Activated T-helper 2 cell treated with anti-CD3 and anti-CD28 coated beads, Interferon-gamma antibody, Interleukin-2, Interleukin-4, amounts not matched to agents 10 μg/mL and 5 μg/mL and 100 μg/mL, durations not matched to agents 14 hours and 24 hours and 36 hours (primary cell): ENCODE measurements at places on chromosomes 12 and 14. TPM values are rescaled to one million over a fixed set of nuclear protein-coding genes. Genes with fewer than 3 reads are reported as not detected.

GRCh38 chr12:29754235-29755189 is 29.2 kb downstream of the TMTC1 start:
- H3K4me1 ChIP-seq = peaks cover 1% of the 10 kb centered on the region
- H3K36me3 ChIP-seq = no peaks in the 10 kb centered on the region
- H3K27me3 ChIP-seq = no peaks in the 10 kb centered on the region
- H3K4me3 ChIP-seq = no peak overlapping the region
- DNase-seq = no peak
- H3K27ac ChIP-seq = no peak overlapping the region

GRCh38 chr12:25269701-25270100 is 19.0 kb upstream of the KRAS start:
- H3K4me1 ChIP-seq = peaks cover 5% of the 10 kb centered on the region
- DNase-seq = no peak
- H3K36me3 ChIP-seq = no peaks in the 10 kb centered on the region
- no peak overlapping the region for H3K27ac ChIP-seq
- H3K27me3 ChIP-seq = peaks cover 9% of the 10 kb centered on the region

MMP19 gene
- total RNA-seq = not detected in 2 replicates

GRCh38 chr14:90665321-90666000 is 150.8 kb downstream of the TTC7B start:
- no peaks in the 10 kb centered on the region for H3K4me1 ChIP-seq
- H3K36me3 ChIP-seq = no peaks in the 10 kb centered on the region
- no peak overlapping the region for H3K27ac ChIP-seq
- H3K4me3 ChIP-seq = no peak overlapping the region
- peaks cover under 1% of the 10 kb centered on the region for H3K27me3 ChIP-seq

DNA sequence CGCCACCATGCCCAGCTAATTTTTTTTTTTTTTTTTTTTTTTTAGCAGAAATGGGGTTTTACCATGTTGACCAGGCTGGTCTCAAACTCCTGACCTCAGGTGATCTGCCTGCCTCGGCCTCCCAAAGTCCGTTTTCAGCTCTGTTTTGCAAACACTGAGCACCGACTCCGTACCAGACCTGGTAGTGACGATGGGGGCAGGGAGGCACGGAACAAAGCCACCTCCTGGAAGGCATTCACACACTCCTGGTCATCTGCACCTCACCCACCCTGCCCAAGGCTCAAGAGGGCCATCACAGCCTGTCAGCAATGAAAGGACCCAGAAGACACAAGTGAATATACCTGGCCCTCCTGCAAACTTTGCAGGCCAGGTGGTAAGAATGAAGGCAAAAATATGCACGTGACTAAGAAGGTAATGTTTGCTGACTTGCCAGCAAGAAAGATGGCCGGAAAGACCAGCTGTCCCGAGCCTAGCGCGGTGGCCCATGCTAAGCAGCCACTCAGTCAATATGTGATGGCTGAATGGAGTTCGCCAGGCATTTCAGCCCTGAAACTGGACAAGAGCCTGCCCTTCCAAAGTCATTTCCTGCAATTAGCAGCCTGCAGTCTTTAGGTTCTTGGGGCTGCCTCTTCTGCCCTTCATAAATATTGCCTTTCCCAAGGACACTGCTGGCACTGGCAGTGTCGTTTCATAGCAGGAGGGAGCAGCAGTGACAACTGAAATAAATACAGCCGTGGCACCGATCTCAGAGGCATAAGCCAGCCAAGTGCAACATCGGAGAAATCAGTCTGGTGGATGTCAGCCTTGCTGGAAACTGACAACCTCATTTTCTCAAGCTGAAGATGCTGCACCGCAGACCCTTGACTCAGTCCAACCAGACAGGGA is 17.6 kb downstream of the MMAB start:
- no peak overlapping the region for H3K27ac ChIP-seq
- no peak overlapping the region for H3K4me3 ChIP-seq
- DNase-seq = no peak
- H3K4me1 ChIP-seq = no peaks in the 10 kb centered on the region
- H3K27me3 ChIP-seq = no peaks in the 10 kb centered on the region

GPRC5A gene
- not detected in 2 replicates for total RNA-seq

- no peaks in the 10 kb centered on the region for H3K27me3 ChIP-seq
- no peak for DNase-seq
- H3K4me3 ChIP-seq = no peak overlapping the region
- H3K27ac ChIP-seq = no peak overlapping the region
Observed at GRCh38 chr14:28987516-28987915, 220.9 kb downstream of the FOXG1 start.

TMEM120B gene
- total RNA-seq = 14.1 and 14.2 TPM in 2 replicates

DNA sequence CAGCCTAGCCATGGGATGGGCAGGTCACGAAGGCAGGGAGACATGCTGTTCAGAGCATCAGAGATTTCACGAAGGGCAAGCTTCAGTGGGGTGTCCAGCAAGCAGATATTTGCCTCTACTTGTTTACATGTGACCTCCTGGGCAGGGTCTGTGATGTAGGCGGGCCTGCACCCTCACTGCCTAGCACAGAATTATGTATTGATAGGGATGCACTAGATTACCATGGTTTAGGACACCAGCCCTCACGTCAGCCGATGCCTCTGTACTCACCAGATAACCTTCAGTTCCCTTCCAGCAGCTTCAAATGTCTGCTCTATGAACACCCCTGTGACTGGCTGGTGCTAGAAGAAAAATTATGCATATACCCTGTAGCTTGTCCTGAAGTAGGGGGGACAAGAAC is 5.1 kb upstream of the EIF5 start:
- peaks cover 1% of the 10 kb centered on the region for H3K36me3 ChIP-seq
- no peak overlapping the region for H3K4me3 ChIP-seq
- peaks cover 8% of the 10 kb centered on the region for H3K4me1 ChIP-seq
- DNase-seq = no peak
- peaks cover 6% of the 10 kb centered on the region for H3K27me3 ChIP-seq
- no peak overlapping the region for H3K27ac ChIP-seq

TCL1A gene
- not detected in 2 replicates for total RNA-seq

LMO3 gene
- total RNA-seq = not detected in 2 replicates

ITGA5 gene
- 41.4 and 41.5 TPM in 2 replicates for total RNA-seq

DNA sequence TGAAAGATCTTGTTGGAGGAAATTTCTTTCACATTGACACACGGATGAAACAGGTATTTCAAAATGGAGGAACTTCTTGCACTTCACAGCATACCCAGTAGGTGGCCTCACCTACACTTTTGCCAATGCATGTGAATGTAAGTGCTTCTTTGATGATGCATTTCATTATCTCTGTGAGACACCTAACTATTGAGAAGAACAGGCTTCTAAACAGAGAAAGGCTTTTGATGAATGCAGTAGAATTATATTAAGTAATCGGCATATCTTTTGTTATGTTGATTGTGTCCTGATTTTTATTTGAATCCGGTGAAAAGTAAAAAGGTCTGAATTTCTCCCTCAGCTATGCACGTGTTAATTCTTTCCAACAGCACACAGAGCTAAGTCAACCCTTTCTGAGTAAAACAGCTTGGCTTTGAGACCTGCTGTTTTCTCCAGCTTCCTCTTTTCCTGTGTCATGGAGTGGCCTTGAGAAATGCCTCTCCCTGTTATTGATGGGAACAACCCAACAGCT is 399.0 kb downstream of the NAV3 start:
- H3K4me1 ChIP-seq = peaks cover 2% of the 10 kb centered on the region
- no peak overlapping the region for H3K4me3 ChIP-seq
- no peak for DNase-seq
- no peaks in the 10 kb centered on the region for H3K36me3 ChIP-seq
- H3K27me3 ChIP-seq = no peaks in the 10 kb centered on the region
- no peak overlapping the region for H3K27ac ChIP-seq

MTRFR gene
- 28.9 and 31.1 TPM in 2 replicates for total RNA-seq

- no peak for DNase-seq
- peaks cover 17% of the 10 kb centered on the region for H3K27me3 ChIP-seq
- no peaks in the 10 kb centered on the region for H3K36me3 ChIP-seq
- no peak overlapping the region for H3K27ac ChIP-seq
Observed at GRCh38 chr12:40168001-40168400, 56.8 kb upstream of the LRRK2 start.

DNA sequence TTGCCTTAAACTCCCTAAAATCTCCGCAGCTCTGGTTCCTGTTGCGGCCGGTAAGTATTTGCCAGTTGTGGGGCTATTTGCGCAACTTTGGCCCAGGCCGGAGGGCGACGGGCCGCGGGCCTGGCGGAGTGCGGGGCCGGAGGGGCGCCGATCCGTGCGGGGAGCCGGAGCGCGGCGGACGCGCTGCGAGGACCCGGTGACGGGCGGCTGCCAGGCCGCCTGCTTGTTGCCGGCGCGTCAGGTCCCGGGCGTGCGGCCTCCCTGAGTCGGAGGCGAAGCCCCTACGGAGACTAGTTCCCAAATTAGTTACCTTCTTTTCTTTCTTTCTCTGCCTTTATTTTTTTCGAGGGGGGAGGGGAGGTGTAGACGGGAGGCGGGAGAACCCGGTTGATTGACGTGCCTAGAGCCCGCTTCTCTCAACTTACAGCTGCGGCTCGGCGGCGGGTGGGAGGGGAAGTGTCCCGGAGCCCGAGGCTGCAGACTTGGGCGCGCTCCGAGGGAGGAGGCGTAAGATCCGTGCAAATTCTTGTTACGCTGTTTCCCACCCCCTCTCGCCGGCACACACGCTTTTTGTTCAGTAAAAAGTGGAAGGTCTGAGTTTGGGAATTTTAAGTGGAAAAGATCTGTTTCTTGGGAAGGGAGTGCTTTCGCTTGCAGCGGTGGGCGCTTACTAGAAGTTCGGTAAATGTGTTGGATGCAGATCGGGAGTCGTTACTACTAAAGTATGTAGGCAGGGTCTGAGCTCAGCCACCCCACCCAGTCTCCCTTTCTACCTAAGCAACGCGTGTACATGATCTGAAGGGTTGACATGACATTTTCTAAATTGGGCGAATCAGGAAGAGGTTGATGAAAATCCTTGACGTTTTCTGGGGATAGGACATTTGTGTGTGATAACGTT is 576 bp downstream of the ZBTB1 start:
- no peaks in the 10 kb centered on the region for H3K27me3 ChIP-seq
- peak overlapping the region; percentile 99 for H3K27ac ChIP-seq
- H3K36me3 ChIP-seq = peaks cover 49% of the 10 kb centered on the region
- peaks cover 56% of the 10 kb centered on the region for H3K4me1 ChIP-seq
- peak; percentile 81 for DNase-seq

GRCh38 chr12:82609234-82609914 is 77.3 kb upstream of the TMTC2 start:
- no peaks in the 10 kb centered on the region for H3K4me1 ChIP-seq
- H3K4me3 ChIP-seq = no peak overlapping the region
- no peaks in the 10 kb centered on the region for H3K36me3 ChIP-seq

DNA sequence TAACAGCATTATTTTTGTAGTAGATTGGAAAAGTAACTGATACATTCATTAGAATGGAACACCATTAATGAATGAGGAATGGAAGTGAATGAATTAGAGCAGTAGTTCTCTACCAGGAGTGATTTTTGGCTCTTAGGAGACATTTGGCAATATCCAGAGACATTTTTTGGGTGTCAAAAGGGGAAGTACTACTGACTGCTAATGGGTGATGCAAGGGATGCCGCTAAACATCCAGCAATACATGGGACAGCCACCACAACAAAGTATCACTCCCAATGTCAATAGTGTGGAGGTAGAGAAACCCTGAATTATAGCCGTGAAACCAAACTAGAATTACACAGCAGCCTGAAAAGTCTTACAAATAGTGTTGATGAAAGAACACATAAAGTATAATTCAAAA is 1.5 kb downstream of the CHURC1 start:
- H3K27me3 ChIP-seq = no peaks in the 10 kb centered on the region
- DNase-seq = no peak
- H3K4me3 ChIP-seq = peak overlapping the region; percentile 92
- peaks cover 44% of the 10 kb centered on the region for H3K36me3 ChIP-seq
- H3K4me1 ChIP-seq = peaks cover 54% of the 10 kb centered on the region
